Stimulated activated CD8-positive, alpha-beta memory T cell treated with anti-CD3 and anti-CD28 coated beads, Interleukin-12 subunit alpha, Interleukin-12 subunit beta, amount 100 ng/mL, for 1 hour (primary cell): ENCODE measurements at places on chromosomes 13 and 19.

DNA sequence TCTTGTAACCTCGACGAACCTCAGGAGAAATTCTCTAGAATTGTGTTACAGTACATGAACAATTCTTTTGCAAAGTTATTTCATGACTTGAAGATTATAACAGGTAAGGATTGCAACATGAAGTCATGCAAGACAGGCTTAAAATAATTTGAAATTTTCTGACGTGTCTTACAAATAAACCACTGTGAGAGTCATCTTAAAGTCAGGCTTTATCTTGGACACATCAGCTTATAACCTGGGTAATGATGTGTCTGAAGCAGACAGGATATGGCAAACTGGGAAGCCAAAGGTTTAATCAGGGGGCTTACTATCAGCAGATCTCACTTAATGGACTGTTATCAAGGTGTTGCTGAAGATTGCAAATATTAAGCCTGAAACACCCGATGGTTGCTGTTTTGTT lies 407.8 kb downstream of the KLF5 start:
- no peak for DNase-seq

- no peak for DNase-seq
These were observed 25.5 kb downstream of the FGF21 start for GRCh38 chr19:48780631-48781391.

DNA sequence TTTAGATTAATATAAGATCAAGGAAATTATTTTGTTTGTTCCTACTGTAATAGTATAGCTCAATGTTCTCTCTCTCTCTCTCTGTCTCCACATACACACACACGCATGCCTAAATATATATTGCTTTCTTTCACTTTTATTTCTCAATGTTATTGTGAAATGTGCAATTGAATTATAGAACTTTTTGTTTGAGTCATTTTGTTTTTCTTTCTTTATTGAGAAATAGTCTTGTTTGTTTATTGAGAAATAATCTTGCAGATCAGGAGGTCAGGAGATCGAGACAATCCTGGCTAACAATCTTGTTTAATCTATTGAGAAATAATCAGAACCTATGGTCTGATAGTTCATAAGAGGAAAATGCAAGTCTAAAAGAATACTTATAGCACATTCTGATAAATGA lies 1581.3 kb downstream of the EFNB2 start:
- no peak for DNase-seq

DNA sequence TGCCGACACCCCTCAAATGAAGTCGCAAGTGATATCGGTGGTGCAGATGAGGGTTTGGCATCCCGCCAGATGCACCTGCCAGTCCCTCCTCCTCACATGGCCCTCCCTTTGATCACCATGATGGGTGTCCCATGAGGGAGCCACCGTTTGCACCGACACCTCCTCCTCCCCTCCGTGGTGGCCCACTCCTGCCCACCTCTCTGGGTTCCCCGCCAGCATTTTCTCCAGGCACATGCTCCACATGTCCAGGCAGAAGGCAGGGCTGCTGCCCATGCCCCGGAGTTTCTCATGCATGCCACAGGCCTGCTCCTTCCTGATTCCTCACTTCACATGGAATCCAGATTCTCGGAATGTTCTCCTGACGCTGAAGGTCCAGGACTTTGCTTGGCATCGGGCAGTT lies 49.3 kb downstream of the COL4A2 start:
- no peak for DNase-seq

DNA sequence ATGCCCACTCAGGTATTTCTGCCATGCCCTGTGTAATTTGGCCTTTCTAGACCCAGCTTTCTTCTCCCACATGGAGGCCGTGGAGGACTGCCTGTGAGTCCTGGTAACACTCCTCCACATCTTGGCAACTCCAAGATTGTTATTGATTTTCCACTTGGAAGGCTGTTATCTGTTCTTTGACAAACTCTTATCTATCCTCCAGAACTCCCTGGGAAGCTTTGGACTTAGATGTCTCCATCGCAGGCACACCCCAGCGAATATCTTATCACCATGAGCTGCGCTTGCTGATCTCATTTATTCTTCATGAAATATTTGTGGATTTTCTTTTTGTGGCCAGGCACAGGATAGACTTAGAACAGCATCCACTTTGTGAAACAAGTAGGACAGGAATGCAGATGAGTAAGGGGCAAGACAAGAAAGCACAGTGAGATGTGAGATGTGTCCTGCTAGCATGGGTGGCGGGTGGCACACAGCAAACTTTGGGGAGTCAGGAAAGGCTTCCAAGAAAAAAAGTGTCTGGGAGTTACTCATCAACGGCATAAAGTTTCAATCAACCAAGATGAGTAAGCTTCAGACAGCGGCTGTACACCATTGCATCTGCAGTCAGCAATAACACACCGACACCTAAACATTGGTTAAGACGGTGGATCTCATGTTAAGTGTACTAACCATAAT lies 84.5 kb upstream of the IRS2 start:
- DNase-seq, result no peak

- DNase-seq, result no peak
These were observed 16.2 kb downstream of the NUFIP1 start for GRCh38 chr13:44972956-44973581.

GRCh38 chr13:113123226-113124201 lies 915 bp downstream of the F10 start:
- no peak for DNase-seq

DNA sequence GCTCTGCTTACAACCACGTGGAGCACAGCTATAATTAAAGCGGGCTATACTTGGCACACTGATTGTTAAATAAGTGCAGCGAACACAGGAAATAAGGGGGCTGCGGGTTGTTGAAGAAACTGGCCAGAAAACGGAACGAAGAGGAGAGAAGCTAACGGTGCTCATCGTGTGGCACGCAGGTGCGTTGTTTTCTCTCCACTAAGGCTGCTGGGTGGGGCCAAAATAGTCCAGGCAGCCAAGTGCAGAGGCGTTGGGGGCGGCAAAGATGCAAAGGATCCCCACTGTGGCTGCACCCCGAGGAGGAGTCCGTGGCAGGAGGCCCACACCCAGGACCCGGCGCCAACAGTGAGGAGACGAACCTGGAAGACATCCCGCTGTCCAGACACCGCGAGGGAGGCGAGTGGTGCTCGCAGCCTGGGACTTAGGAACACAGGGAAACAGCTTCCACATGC lies 8.1 kb upstream of the ARL11 start:
- no peak for DNase-seq

DNA sequence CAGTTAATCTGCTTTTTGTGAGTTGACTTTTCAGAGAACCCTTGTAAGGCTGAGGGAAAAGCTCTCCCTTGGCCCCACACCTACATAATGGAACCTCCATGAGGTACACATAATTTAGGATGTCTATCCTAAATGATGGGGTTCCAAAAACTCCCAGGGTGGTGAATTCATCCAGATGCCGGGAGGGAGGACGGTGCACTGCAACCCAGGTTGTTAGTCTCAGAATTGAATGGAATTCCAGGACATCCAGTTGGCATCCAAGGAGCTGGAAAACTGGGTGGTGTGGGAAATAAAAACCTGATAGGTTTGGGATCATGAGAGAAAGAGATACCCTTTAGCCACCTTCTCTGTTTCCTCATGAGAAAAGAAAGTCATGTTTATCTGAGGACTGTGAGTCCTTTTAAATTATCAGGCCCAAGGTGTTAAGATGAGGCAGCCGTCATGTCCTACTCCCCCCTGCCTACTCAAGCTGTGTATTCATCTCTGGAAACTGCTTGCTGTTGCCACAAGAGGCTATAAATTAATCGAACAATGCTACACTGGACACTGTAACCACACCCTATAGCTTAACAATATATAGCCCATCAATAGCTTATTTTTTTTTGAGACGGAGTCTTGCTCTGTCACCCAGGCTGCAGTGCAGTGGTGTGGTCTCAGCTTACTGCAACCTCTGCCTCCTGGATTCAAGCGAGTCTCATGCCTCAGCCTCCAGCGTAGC lies 49.5 kb downstream of the C13orf46 start:
- no peak for DNase-seq

DNA sequence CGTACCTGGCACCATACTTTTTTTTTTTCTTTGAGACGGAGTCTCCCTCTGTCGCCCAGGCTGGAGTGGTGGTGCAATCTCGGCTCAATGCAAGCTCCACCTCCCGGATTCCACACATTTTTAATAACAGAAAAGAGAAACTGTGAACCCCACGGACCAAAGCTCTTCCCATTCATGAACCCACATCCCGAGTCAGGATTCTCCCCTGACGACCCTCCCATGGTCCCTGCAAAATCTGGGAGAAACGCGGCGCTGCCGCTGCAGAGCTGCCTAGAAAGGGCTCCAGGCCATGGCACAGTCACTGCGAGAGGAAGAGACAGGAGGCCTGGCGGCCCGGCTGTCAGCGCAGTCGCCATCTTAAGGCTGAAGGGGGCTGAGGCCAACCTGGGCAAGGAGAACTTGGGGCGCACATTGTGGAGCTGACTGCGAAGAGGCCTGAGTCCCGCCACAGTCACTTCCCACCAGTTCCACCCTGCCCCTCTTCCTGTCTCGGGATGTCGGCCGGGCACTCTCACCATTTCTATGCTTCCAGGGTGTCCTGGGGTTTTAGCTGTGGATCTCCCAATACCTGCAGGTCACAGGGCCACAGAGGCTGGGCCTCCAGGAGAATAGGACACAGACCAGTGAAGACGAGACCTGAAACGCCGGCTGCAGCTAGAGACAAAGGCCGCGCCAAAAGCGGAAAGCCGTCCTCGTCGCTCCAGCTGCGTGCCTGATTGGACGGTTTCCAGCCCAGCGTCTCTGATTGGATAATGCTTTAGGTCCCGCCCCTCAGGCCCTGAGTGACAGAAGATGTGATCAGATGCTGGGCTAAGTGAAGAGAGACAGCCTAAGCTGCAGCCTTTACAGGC lies 71.0 kb downstream of the ZNF486 start:
- DNase-seq, result peak; percentile 71

DNA sequence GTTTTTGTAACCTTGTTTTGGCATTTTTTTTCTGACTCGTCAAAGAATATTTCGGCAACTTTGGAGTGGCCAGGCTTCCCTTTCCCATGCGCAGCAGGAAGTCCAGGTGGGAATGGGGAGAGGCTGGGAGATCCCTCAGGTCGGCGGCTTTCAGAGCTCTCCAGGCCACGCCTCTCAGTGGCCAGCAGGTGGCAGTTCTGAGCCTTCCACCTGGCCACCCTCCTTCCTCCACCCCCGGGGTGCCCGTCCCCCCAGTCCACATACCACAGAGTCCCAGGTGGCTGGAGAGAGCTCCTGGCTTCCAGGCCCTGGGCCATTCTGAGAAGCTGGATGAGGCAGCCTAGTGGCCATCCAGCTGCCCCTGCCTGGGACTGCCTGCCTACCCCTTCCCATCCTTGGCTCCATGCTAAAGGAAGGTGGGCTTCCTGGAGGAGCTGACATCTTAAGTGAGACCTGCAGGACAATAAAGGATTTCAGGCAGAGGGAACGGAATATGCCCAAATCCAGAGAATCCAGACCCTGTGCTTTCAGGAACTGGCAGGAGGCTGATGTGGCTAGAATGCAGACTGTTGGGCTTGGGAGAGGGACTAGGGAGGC lies 46.3 kb downstream of the CCNE1 start:
- no peak for DNase-seq

DNA sequence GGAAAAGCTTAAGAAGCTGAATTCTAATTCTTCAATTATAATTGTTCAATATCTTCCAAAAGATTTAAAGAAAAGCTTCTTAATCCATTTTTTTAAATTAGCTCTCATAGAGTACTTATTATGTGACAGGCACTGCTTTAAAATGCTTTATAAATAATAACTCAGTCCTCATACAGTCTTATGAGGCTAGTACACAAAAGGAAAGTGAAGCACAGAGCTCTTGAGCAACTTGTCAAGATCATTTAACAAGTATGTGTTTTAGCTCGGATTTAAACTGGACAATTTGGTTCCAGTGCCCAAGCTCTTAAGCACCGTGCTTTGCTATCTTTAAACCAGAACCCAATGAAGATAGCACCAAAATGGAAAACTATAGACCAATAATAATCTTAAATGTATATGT lies 106.1 kb downstream of the DHRS12 start:
- DNase-seq, result no peak

DNA sequence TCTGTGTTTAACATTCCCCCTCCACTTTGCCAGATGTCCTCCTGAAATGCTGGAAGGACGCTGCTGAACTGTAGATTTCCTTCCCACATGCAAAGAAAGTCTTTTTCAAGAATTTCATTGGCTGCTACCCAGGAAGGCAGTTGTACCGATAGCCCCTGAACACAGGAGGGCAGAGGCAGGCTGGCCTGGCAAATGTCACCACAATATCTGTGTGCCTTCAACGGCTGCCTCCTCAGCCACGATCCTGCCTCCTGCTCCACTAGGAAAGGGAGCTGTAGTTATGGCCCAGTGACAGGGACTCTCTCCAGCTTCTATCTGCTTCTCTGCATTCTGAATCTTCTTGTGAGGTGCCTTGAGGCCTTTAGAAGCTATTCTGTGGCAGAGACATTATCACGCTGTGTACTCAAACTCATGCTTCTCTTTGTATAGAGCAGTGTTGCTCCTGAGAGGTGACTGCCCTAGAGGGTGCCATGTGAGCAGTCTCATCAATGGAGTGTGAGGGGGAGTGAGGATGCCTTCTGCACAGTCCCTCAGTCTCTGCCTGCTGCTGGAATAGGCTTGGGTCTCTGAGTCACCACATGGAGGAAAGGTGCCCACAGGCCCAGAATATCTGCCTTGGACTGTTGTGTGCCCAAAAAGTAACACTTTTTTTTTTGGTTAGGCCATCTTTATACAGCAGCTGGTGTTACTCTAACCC lies 279.8 kb downstream of the DNAJC15 start:
- no peak for DNase-seq

DNA sequence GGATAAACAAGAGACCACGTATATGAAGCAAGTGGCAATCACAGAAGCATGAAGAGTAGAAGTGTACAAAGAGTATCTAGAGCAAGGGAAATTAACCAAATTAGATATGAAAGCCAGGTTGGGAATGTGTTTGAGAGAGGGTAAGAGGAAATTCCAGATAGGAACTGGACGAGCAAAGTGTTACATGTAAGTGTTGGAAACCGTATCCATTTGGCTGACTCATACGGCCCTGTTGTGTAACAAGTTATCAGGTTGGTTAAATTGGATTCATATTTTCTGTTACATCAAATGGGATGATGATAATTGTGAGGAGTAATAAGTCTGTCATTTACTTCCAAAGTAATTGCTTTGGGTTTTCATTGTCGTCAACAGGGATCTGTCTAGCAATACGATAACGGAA lies 46.7 kb downstream of the RXFP2 start:
- DNase-seq, result no peak

DNA sequence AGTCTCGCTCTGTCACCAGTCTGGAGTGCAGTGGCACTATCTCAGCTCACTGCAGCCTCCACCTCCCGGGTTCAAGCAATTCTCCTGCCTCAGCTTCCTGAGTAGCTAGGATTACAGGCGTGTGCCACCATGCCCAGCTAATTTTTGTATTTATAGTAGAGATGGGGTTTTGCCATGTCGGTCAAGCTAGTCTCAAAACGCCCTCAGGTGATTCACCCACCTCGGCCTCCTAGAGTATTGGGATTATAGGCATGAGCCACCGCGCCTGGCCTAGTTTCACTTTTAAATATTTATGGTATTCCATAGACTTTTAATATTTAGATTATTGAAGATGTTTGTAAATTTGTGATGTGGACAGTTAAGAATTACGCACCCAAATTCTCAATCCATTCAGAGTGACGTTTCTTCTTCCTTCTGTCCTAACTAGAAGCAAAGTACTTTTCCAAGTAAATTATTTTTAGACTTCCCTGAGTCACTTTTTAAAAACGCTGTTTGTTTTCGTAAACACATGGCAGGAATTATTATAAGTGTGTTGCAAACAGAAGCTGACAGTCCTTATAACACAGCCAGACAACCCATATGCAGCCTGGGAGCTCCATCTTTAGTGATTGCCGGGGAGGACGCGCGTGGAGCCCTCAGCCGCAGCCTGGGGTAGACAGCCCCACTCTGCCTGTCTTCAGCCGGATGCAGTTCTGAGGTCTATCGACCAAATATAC lies 131.7 kb downstream of the ATP11A start:
- DNase-seq, result no peak

- no peak for DNase-seq
These were observed 46.6 kb upstream of the UBAC2 start for GRCh38 chr13:99154064-99154463.
